ENCODE measurements at places on chromosomes 16 and 17.

GRCh38 chr17:74734256-74734655, 2.8 kb upstream of the RAB37 start:
- DNase-seq: no peak

DNA sequence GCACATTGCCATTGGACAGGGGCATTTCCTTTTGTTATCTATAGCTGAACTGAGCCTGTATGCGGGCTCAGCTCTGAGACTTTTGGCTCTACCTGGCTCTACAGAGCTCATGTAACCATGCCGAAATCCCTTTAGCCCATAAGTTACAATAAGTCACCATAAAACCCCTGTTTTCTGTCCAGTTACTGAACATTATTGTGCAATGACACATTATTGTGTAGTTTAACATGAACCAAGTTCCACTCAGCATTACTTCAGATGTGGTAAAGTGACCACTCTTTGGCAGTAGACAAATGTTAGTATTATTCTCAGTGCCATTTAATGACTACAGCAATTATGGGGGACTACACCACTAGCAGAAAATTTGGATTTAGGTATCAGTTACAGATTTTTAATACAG, 65.4 kb upstream of the RASL10B start:
- no peak for DNase-seq

GRCh38 chr17:47301161-47301560, 22.6 kb upstream of the EFCAB13 start:
- DNase-seq: no peak

DNA sequence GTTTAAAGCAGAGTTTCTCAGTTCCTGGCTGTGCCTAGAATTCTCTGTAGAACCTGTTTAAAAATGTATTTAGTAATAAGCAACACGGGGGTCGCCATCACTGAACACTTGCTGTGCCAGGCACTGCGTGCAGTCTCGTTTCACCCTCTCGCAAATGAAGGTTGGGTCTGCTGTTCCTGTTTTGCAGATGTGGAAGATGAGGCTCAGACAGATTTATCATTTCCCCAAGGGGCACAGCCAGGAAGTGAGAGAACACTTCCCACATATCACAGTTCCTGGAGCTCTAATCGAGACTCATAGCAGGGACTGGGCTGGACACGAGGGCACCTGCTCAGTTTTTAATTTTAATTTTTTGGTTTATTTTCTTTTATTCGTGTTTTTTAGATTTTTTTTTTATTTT, 122.7 kb downstream of the ABCC6 start:
- DNase-seq: no peak

- no peak for DNase-seq
These were observed 18.9 kb downstream of the GNGT2 start for GRCh38 chr17:49191409-49191916.

All from retina (tissue), 1 donor.